Stimulated activated naive CD4-positive, alpha-beta T cell (primary cell): ENCODE measurements at places on chromosomes 3 and 15.

- no peak for DNase-seq
Measured at GRCh38 chr3:152458376-152459117, 189.8 kb downstream of the MBNL1 start.

DNA sequence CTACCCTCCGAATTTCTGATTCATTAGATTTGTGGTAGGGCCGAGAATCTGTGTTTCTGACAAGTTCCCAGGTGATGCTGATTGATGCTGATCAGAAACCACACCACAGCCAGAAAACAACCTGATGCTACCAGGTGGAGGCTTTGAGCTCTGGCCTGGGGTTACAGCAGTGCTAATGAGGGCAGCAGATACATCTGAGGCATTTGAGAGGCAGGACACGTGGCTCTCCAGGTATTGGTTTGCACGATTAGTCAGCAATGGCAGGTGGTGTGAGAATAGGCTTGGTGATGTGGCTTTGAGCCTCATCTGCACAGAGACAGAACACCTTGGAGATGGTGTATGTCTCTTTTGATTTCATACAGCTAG is 78.8 kb upstream of the THBS1 start:
- DNase-seq = no peak

DNA sequence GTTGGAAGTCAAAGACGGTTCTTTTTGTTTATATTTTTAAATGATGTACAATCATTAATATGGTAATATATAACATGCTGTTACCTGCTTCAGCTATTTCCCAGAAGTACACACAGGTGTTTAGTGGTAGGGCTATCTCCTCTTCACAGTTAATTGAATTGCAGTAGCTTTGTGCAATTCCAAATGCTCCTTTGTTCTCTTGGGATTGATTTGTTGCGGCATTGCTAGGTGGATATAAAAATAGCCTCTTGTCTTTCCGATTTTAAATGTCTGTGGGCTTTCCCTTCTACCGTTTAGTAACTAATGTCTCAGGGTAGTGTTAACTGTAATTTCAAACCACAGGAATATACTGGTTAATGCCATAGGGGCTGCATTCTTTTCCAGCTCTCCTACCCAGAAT is 307.6 kb upstream of the SLITRK3 start:
- DNase-seq = no peak

- DNase-seq = no peak
Measured at GRCh38 chr15:61524545-61524944, 295.4 kb upstream of the RORA start.

DNA sequence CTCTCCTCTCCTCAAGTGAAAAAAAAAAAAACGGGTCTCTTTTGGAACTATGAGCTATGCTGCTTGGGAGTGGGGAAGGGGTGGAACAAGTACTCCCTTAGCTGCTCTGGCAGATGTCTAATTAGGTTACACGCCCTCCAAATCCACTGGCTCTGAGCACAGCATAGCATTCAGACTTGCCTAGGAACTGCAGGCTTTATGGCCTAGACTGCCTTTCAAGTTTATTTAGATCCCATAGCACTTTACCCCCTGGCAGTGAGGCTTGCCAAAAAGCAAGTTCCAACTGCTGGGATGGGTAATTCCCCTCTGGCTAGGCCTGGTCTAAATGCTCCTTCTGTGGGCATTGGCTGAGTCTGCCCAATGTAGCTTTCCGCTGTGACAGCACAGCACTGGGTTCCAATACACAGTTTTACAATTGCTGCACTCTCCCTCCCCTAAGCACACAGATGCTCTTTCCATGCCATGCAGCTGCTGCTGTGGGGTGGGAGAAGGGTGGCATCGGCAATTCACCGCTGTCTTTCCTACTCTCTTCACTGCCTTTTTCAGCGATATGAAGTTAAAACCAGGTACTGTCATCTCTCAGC is 152.8 kb downstream of the KCNAB1 start:
- DNase-seq = no peak

- no peak for DNase-seq
Measured at GRCh38 chr3:149330609-149331331, 2.7 kb downstream of the TM4SF18 start.

DNA sequence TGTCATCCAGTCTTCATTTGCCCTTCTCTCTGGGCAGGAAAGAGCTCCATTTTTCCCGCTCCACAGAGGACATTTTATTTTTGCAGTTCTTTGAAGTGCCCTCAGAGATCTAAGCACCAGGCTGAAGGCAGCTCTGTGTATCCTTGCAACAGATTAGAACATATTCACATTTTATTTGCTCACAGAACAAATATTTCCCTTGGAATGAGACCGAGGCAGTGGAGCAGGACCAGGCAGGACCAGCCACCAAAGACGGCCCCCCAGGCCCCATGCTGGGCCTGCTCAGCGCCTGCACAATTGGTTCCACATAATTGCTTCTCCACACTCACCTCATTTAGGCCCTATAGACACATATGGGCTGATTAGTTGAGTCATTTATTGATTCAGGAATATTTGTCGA is 15.7 kb upstream of the ETV5 start:
- no peak for DNase-seq

GRCh38 chr3:49530231-49530630 is 24.0 kb upstream of the BSN start:
- no peak for DNase-seq

DNA sequence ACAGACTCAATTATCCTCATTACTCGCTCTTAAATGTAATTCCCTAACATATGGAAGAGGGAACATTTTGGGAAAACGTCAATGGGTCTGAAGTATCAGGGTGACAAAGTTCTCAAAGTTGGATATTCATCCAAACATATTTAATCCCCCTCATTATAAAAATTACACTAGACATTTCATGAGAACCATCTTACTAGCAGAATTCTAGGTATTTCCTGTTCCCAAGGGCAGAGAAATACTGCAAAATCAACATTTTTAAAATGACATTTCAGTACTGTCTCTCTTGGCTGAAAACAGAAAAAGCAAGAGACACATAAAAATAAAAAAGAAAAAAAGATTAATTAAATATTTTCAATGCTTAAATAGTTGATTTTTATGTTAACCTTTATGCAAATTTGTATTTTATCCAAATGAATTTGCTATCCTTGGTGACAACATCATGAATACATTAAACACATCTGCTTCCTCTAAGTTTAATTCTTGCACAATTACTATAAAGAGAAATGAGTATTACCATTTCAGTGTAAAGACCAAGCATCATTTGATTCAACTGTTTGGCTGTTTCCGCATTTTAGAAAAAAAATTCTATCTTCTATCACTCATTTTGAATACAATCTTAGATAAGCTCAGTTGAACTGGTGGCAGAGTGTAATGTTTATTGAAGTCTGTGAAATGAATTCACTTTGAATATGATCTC is 114.8 kb upstream of the COL8A1 start:
- no peak for DNase-seq

GRCh38 chr3:187720337-187720670 is 17.9 kb upstream of the RTP2 start:
- no peak for DNase-seq

- DNase-seq = no peak
Measured at GRCh38 chr3:59685432-59685831, 635.6 kb upstream of the CFAP20DC start.

DNA sequence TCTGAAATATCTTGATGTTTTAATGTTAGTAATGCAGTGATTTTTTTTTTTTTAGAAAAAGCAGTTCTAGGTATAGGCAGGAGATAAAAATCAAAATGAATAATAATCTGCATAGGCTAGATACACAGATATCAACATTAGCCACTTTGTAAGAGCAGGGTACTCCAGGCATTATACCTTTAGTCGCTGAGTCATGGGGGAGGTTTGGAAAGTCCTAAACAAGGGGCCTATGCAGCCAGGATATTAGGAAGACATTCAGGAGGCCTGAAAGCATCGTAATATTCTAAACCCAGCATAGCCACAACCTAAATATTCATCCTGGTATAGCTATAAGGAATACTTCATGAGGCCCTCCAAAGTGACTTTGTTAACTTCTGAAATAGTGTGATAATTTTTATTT is 258.1 kb upstream of the NECTIN3 start:
- DNase-seq = no peak

GRCh38 chr3:197828-198491 is 1.4 kb downstream of the CHL1 start:
- no peak for DNase-seq

- DNase-seq = no peak
Measured at GRCh38 chr3:169953462-169954141, 13.0 kb upstream of the SEC62 start.
